ENCODE measurements at places on chromosomes 13 and 19. TPM values are rescaled to one million over a fixed set of nuclear protein-coding genes. Genes with fewer than 3 reads are reported as not detected.

DNA sequence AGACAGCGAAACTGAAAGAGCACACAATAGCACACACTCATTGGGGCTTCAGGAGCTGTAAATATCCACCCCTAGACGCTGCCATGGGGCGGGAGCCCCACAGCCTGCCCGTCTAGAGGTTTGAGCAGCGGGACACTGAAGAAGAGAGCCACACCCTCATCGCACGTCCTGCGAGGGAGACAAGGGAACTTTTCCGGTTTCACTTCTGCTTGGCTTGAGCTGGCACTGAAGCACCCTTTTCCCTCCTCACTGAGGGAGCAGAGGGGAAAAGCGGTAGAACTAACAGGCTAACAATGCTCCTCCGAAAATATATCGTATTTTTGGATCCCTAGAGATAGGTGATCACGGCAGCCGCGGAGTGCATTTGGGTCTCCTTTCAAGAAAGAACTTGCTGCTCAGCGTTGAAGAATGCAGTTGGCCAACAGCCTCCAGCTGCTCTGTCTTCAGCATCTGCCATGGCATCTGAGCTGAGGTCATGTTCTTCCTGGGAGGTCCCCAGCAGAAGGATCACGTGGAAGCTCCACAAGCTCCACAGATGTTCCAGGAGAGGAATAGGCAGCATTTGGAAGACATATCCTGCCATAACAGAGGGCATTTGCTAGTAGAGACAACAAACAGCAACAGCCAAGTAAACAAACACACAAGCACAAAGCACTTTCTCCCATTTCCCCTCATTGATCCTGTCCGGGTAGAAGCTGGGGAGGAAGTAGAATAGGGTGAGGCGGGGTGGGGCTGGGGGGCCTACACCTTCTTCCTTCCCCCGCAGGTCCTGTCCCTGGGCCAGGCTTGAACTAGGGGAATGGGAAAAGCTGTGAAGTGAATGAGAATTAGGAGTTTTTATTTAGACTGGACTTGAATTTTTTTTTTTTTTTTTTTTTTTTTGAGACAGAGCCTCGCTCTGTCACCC lies 44.8 kb upstream of the ALOX5AP start:
- DNase-seq = no peak

Gene PRR12
- 1.1 TPM for total RNA-seq

DNA sequence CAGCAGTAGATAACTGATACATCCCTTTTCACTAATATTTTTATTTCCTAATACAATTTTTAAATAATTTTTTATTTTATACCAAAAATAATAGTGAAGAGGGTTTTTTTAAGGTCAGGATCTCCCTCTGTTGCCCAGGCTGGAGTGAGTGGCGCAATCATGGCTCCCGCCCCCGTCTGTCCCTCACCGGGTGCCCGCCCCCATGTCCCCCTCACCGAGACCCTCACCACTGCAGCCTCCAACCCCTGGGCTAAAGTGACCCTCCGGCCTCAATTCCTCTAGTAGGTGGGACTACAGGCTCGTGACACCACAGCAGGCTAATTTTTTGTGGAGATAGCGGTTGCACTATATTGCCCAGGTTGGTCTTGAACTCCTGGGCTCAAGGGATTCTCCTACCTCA lies 17.8 kb upstream of the ZNF846 start:
- DNase-seq = no peak

- no peak for DNase-seq
Measured at GRCh38 chr19:5949792-5950305, 28.1 kb downstream of the RANBP3 start.

- DNase-seq = no peak
Measured at GRCh38 chr13:114080739-114081561, 51.5 kb downstream of the RASA3 start.

Measured in lung microvascular endothelial cell (primary cell).